ENCODE measurements at places on chromosomes 5 and 9. TPM values are rescaled to one million over a fixed set of nuclear protein-coding genes. Genes with fewer than 3 reads are reported as not detected.

The BICD2 gene
- 37.8 TPM for total RNA-seq

The PCDHB6 gene
- 0.44 TPM for total RNA-seq

The PPP1R26 gene
- total RNA-seq, result 18.4 TPM

The FCN2 gene
- not detected for total RNA-seq

The ARHGAP26 gene
- total RNA-seq, result 44.1 TPM

The TLX3 gene
- not detected for total RNA-seq

The CDH9 gene
- total RNA-seq, result not detected

The CLTA gene
- 49.2 TPM for total RNA-seq

The RORB gene
- total RNA-seq, result 2.7 TPM

The CDX1 gene
- total RNA-seq, result not detected

The INSL6 gene
- total RNA-seq, result not detected

The PTBP3 gene
- 16.2 TPM for total RNA-seq

The CDKN2B-AS1 gene
- total RNA-seq, result not detected
